ENCODE measurements at places on chromosomes 7 and 10.
A peak's percentile ranks its signal among the peaks of the same experiment; 100 is the strongest.

- no peak for DNase-seq
These were observed 285.7 kb downstream of the RPS24 start for GRCh38 chr10:78319371-78319770.

DNA sequence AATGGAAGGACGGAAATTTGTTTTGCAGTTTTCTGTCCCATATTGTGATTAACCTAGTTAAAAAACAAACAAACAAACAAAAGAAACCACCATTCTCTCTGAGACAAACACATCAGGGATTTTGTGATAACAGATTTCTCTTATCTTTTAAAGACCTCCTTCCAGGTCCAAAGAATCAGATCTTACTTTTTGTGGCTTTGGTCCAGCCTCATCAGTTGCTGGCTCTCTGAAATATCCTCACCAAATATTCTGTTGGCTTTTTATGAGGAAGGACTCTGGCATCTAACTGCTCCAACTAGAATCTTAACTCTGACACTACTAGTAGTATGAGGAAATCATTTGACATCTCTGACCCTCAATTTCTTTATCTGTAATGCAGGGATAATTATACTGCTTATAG lies 4.8 kb downstream of the FAM204A start:
- DNase-seq: no peak

- DNase-seq: no peak
These were observed 431.3 kb upstream of the ETV1 start for GRCh38 chr7:14420768-14421167.

DNA sequence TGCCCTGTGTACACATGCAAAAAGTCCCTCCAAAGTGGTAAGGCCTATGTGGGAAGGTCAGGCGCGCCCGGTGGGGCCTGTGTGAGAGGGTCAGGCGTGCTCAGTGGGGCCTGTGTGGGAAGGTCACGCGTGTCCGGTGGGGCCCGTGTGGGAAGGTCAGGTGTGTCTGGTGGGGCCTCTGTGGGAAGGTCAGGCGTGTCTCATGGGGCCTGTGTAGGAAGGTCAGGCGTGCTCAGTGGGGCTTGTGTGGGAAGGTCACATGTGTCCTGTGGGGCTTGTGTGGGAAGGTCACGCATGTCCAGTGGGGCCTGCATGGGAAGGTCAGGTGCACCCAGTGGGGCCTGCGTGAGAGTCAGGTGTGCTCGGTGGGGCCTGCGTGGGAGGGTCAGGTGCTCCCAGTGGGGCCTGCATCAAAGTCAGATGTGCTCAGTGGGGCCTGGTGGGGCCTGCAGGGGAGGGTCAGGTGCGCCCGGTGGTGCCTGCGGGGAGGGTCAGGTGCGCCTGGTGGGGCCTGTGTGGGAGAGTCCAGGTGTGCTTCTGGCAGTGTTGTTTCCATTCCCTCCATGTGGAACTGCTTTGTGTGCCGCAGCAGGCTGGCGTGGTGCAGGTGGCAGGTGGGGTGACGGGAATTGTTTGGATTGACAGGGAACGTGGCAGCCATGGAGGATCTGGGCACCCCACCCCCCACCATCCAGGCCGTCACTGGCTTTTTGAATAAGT lies 15.4 kb downstream of the LRRC27 start:
- no peak for DNase-seq

DNA sequence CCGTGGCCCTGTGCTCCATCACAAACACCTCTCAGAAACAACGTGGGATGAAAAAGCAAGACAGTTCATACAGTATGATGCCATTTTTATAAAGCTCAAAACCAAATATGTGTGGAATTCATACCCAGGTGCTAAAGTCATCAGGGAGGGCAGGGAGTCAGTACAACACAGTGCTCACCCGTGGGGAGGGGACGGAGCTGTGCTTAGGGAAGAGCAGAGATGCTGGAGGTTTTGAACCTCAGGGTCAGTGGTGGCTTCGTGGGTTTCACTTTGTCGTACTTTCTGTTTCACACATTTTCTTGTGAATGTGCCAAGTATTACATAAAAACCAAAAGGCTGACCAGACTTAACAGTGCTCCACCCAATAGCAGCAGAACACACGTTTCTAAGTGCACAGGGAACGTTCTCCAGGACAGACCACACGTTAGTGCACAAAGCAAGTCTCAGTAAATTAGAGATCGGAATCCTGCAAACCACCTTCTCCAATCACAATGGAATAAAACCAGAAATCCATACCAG lies 21.2 kb downstream of the ZMIZ2 start:
- DNase-seq: peak; percentile 48

DNA sequence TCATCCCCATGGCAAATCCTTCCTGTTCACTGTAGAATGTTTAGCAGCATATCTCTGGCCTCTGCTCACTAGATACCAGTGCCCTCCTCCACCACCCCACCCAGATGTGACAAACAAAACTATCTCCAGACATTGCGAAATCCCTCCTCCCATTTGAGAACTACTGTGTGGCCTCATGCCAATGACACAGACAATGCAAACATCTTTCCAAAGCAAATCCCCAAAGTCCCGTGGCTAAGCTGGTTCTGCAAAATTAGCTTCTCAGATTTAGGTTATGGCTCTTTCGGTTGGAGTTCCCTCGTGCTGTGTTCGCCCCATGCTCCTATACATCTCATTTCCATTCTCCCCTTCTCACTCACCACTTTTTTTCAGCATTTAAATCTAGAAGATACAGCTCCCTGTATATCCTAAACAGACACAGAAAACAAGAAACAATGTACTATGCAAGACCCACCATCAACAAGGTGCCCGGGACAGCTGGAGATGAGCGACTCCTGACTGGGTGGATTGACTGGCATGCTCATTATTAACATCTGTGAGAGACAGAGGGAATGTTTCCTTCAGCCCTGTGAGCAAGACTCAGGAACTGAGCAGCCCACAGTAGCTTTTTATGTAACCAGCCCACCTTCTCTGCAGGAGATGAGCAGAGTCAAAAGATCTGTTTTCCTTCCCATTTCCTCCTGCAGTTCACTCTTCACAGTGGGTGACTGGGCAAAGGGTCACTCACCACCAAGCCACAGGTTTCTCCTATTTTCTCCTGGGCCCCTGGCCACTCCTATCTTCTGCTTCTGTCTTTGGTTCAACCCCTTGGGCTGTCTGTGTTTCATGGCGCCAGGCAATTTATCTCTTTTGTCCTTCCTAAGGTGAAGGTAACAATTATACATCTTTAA lies 225.7 kb upstream of the AOAH start:
- DNase-seq: no peak

GRCh38 chr7:138595454-138595853 lies 105.7 kb downstream of the SVOPL start:
- no peak for DNase-seq

DNA sequence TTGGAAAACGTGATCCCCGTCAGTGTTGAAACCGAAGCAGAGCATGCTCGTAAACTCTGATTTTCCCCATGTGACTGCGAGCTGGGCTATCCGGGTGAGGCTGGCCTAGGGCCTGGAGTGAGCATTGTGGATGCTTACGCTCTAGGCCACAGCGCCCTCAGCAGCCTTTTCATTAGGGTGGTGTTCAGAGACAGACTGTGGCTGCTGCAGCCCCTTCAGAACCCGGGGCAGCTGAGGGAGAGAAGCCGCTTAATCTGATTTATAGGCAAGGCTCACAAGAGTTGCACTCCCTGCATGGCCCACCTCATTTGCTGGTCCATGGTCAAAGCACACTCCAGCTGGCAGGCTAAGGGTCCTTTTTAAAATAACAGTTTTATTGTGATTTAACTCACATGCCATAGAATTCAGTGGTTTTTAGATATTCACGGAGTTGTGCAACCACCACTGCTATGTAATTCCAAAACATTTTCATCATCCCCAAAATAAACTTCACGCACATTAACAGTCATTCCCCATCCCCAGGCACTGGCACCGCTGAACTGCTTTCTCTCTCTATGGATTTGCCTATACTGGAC lies 72.5 kb downstream of the SYPL1 start:
- no peak for DNase-seq

- no peak for DNase-seq
These were observed 25.6 kb downstream of the SORBS1 start for GRCh38 chr10:95535526-95535925.

DNA sequence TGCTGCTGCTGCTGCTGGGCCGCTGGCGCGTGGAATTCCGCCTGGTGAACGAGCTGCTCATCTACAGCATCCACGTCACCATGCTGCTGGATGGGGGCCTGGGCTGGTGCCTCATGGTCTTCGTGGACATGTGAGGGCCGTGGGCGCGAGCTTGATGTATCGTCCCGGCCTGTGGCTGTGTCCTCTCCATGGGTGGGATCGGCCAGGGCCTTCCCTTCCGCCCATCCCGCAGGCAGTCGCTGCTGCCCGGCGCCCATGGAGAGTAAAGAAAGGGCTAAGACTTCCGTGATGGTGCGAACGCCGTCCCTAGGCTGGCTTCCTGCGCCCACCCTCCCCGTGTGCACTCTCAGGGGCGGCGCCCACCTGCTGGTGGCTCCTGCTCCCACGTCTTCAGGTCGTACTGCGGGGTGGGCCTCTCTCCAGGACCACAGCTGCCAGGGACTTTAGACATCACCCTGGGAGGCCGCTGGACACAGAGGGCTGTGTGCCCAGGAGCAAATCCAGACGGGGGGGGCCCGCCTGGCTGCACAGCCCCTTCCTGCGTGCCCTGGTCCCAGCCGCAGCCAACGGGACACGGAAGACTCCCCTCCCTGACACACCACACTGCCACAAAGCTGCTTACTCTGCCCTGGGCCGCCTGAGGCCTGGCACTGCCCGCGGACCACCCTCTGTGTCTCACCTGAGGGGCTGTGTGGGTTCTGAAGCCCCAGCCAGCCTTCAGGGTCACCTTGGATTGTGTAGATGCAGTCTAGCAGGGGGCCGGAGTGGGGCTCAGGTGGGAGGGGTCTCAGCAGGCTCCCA lies 167.5 kb downstream of the SEPTIN7 start:
- DNase-seq: no peak

- DNase-seq: no peak
These were observed 59.7 kb upstream of the ADRA2A start for GRCh38 chr10:111017098-111017497.

DNA sequence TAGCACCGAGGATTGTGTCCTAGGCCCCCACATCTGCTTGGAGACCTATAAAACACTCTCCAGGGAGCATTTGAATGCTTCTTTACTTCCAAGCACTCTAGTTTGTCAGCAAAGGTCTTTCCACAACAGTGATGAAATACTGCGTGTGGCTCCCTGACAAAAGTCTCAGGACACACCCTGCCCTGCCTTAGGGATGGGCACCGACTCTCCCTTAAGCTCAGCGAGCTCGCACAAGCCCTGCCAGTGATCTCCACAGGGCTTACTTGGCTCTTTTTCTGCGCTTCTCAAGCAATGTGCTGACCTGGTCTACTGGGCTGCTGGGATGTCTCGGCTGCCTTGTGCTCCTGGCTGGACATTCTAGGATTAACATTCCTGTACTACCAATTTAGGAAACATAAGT lies 84.3 kb upstream of the MPP7 start:
- no peak for DNase-seq

DNA sequence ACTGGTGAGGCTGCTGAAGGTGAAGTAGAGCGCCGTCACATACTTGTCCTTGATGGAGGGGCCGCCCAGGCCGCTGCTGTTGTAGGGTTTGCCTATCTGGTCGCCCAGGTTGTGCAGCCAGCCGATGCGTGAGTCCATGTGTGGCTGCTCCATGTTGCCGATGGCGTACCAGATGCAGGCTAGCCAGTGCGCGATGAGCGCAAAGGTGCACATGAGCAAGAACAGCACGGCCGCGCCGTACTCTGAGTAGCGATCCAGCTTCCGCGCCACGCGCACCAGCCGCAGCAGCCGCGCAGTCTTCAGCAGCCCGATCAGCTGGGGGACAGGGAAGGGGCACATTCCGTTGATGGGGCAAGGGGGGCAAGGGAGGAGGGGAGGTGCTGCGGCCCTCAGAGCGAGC lies 26.6 kb downstream of the KCNH2 start:
- no peak for DNase-seq

- DNase-seq: no peak
These were observed 93.3 kb downstream of the BMS1 start for GRCh38 chr10:42875798-42876341.

DNA sequence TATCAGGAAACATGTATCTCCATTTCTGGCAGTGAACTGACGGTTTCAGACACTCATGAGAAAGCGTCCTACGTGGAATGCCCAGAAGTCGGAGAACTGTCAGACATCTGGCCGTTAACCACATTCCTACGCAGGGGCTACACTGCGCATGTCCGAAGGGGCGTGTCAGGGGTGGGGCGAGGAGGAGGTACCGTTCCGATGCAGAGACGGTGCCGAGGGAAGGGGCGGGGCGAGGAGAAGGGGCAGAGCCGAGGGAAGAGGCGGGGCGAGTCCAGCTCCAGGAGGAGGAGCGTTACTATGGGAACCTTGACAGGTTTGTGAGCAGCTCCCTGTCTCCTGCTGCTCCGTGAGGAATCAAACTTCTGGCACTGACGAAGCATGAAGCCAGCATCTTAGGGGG lies 366.9 kb upstream of the NUPR2 start:
- no peak for DNase-seq

DNA sequence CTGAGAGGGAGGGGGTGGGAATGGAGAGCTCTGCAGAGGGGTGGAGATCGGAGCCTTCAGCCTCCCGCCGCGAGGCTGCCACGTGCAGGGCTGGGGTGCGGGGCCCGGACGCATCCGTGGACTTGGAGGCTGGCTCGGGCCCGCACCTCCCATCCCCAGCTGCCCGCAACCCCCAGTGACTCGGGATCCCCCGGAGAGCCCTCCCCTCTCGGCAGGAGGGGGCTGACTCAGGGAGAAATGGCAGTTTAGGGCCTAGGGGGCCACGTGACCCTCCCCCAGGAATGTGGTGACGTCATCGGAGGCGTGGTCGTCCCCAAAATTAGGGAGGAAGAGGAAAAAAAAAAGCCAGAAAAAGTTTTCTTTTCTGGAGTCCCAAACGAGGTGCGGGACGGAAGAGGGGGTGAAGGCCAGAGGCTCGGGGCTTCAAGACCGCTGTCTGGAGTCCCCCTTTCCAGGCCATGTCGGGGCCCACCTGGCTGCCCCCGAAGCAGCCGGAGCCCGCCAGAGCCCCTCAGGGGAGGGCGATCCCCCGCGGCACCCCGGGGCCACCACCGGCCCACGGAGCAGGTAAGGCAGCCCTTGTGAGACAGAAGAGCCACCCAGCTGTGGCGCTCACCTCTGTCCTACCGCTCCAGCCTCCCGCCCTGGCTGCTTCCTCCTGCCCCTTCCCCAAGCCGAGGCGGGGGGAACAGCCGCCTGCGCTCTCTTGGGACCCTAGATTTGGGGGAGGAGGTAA lies at the start of gene TRIP6:
Gene TRIP6 (plus strand): TSS at position 348 of the 736 bp plus-strand sequence. CDS start 111 bp downstream, at position 459.
- DNase-seq: peak; percentile 36

DNA sequence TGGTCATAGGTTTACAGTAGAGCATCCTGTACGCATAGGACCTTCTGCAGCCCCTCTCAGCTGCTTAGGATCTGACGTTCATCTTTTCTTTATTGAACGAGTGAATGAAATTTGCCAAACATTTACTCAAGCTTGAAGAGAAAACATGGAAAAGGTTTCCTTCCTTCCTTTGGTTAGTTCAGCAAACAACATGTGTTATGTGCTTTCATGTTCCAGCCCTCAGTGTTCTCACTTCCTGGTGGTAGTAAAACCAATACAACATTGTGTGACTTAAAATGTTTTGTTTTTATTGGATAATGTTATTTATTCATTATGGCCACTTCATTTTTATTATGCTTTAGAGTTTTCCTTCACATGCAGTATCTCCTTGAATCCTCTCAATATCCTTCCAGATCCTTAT lies 1.4 kb upstream of the CDCA7L start:
- no peak for DNase-seq
